ENCODE measurements at places on chromosomes 6 and 20. TPM values are rescaled to one million over a fixed set of nuclear protein-coding genes. Genes with fewer than 3 reads are reported as not detected.

SNX21 gene
- 65.2 TPM for total RNA-seq

TMC2 gene
- not detected for total RNA-seq

PPP1R18 gene
- total RNA-seq: 79.1 TPM

PLA2G7 gene
- 0.13 TPM for total RNA-seq

LAMA4 gene
- 568 TPM for total RNA-seq

FAM50B gene
- 11.0 TPM for total RNA-seq

MDFI gene
- 0.19 TPM for total RNA-seq

BPIFB1 gene
- total RNA-seq: not detected

RSPH4A gene
- 0.19 TPM for total RNA-seq

SLC13A3 gene
- 1.5 TPM for total RNA-seq

MUCL3 gene
- not detected for total RNA-seq

TXLNB gene
- total RNA-seq: 0.13 TPM

NCR2 gene
- total RNA-seq: not detected

TCF15 gene
- total RNA-seq: not detected
